Stimulated activated CD8-positive, alpha-beta memory T cell treated with anti-CD3 and anti-CD28 coated beads, Interleukin-4, amount 100 ng/mL, for 1 hour (primary cell): ENCODE measurements at places on chromosomes 12 and 14.

- DNase-seq = no peak
These were observed 120.7 kb downstream of the ADGRD1 start for GRCh38 chr12:131074221-131075083.

DNA sequence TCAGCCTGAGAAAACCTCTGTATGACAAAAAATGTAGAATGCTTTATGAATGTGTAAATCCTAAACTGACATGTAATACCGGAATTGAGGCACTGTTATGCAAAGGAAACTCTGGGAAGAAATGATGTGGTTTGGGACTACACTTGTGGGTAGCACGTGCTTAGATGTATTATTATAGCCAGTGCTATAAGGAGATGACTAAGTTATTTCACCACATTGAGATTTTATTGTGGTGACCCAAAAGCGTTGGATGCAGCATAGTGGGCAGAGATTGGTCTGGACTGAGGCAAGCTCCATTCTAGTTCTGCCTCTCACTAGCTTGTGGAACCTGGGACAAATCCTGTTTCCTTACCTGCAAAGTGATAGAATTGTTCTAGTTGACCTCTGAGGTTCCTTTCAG is 172.2 kb downstream of the SNAPC1 start:
- DNase-seq = no peak

- no peak for DNase-seq
These were observed 6.9 kb upstream of the NUDT14 start for GRCh38 chr14:105187935-105188524.

GRCh38 chr12:14403711-14404196 is 38.3 kb downstream of the ATF7IP start:
- DNase-seq = no peak

DNA sequence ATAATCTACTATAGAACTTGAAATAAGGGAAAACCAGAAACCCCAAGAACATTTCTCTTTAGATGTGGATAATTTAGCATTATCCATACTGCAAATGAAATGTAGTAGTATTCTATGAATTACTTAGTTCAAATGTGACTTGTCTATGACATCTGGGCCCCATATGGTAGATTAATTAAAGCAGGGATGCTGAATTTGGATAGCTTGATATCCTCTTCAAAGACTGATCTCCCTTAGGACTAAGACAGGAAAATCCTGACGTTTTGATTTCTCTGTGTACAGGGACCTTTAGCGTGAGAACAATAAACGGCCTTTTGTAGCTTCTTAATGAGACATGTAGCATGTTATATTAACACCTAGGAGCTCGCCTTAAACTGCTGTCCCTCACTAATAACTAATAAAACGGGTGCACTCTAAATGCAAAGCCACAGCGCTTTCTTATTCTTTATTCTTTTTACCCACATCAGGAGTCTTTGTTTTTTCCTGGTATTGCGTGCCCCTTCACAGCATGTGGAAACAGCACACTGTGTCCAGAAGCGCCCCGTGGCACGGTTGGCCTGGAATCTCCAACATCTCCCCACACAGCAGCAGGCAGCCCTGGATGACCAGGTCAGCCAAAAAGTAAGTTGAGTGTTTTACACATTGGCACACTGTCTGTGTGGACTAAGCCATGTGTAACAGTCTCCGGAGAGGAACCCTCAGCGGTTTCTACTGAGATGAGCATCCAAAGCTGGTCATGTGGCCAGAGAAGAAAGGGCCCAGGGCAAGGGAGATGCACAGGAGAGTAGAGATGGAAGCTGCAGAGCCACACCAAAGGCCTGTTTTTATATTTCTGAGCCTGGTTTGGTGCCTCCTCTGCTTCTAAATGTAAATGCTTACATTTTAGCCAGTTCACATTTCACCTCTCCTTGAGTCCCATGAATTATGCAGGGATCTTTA is 93.1 kb downstream of the SRGAP1 start:
- DNase-seq = no peak

- DNase-seq = no peak
These were observed 373.0 kb downstream of the ALG10 start for GRCh38 chr12:34395056-34396005.

DNA sequence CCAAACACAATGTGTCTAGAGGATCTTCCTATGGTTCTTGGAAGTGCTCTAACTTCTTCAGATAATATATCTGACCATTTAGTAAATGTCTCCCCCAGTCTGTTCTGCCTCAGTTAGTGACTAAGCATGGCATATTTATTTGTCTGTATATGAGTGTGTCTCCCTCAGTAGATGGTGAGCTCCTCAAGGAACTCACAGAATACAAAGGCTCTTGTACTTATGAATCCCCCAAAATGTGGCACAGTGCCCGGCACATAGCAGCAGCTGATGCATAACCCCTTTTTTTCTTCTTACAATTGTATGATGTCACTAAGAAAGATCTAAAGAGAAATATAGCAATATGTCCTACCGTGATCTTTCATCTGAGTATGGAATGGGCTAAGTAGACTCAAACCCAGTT is 264.7 kb upstream of the PRICKLE1 start:
- DNase-seq = no peak

- DNase-seq = no peak
These were observed 58.6 kb downstream of the BTBD7 start for GRCh38 chr14:93274055-93274806.

DNA sequence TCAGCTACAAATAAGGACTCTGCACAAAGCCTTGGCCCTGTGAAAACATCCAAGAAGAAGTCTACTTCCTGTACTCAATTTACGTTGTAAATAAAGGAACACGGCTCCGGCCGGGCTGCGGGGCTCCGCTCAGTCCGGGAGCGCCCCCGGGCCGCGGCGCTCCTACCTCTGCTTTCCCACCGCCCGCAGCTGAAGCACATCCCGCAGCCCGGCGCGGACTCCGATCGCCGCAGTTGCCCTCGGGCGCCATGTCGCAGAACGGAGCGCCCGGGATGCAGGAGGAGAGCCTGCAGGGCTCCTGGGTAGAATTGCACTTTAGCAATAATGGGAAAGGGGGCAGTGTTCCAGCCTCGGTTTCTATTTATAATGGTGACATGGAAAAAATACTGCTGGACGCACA is 502.3 kb upstream of the FOXG1 start:
- no peak for DNase-seq

DNA sequence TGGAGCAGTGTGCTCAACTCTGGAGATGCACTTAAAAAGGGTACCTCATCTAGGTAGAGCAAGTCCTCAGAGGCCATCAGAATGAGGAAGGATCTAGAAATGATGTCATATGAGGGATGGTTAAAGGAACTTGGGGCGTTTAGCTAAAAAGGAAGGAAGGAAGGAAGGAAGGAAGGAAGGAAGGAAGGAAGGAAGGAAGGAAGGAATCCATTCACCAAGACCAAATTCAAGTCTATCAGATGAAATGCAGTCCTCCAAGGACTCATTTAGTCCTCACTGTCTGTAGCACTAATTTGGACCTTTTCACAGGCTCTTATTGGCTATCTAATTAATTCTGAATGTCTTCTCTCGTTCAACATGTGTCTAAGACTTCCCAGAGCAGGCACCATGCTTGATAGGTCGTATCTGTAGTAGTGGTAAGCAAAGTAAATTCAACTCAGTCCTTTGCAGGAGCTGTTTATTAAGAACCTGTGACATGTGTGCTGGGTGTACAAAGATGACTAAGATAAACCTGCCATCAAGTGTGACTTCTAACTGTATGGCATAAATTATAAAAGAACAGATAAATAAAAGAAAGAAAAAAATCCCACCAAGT is 63.5 kb downstream of the LLPH start:
- DNase-seq = no peak

DNA sequence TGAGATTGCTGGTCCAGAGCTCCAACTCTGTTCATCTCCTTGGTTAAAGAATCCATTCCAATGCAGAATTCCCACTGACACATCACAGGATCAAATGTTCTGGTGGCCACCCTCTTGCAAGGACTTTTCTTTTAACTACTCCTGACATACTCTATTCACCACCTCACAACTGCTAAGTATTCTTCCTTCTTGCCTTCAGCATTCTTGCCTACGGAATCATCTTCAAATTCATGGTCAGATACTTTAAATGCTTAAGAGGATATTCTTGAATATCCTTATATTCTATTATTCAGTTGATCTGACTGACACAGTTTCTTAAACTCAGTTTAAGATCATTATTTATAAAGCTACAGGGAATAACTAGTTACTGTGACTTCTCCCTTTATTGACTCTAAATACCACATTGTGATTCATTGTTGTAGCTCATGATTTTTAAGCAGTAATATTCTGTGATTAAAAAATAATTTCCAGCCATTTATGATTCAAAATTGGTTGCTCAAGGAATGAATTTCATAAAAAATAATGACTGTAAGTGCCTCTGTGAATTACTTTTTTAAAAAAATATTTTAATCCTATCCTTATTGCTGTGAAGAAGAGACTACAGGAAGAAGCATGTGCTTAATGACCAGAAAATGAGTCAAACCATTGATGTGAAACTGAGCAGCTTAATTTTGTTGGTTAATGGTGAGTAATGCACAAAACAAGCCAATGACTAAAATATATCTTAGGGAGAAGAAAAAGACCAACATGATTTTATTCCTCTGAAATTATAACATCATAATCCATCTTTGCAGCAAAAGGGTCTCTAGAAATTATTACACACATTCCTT is 207.1 kb downstream of the PIK3C2G start:
- no peak for DNase-seq

DNA sequence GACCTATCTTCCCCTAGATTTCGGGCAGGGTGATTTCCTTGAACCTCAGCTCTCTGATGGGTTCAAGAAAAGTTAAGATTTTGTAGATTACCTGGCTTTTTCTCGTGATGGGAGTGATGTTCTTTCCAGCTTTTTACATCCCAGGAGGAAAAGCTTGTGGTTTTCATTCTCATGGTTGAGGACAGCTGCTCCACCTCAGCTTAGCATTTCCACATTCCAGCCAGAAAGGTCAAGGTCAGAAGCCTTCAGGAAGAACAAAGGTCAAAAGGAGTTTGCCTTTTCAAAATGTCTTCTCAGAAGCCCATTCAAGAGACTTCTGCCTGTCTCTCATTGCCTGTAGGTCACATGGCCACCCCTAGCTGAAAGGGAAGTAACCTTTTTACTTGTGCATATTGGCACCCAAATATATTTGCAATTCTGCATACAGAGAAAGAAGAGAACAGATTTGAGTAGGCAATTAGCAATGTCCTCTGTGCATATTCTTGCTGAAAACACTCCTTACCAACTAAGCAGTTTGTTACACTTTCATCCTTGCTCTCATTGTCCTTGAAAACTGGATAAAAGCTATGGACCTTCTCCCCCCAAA is 6.6 kb upstream of the ADGRD1 start:
- no peak for DNase-seq

- no peak for DNase-seq
These were observed 127.2 kb upstream of the DAAM1 start for GRCh38 chr14:59061292-59061691.

- no peak for DNase-seq
These were observed 808 bp downstream of the ACIN1 start for GRCh38 chr14:23093991-23094665.

- DNase-seq = peak; percentile 29
These were observed 110.7 kb downstream of the NCOR2 start for GRCh38 chr12:124456652-124457152.

- no peak for DNase-seq
These were observed 35.9 kb upstream of the DYNC1H1 start for GRCh38 chr14:101928415-101928841.

GRCh38 chr14:59964251-59965007 is 44.5 kb downstream of the LRRC9 start:
- DNase-seq = no peak

DNA sequence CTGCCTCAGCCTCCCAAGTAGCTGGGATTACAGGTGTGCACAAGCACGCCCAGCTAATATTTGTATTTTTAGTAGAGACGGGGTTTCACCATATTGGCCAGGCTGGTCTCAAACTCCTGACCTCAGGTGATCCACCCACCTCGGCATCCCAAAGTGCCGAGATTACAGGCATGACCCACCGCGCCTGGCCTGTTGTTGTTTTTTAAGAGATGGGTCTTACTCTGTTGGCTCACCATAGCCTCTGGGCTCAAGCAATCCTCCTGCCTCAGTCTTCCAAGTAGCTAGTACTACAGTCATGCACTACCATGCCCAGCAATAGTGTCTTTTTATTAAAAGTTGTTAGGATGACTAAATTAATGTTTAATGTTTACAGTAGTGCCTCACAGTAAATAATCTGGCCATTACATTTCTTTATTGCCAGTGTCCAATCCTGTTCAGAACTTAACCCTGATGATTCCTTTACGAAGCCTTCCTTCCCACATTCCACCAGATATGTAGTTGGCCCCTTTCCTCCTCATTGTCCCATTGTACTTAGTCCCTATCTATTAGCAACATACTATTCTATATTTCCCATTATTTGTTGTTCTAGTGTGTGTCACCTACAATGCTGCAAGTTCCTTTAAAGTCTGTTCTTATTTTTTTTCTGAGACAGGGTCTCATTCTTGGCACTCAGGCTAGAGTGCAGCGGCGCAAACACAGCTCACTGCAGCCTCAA is 8.8 kb upstream of the SMARCC2 start:
- DNase-seq = no peak

GRCh38 chr12:72734581-72734980 is 462.4 kb downstream of the TRHDE start:
- DNase-seq = no peak

DNA sequence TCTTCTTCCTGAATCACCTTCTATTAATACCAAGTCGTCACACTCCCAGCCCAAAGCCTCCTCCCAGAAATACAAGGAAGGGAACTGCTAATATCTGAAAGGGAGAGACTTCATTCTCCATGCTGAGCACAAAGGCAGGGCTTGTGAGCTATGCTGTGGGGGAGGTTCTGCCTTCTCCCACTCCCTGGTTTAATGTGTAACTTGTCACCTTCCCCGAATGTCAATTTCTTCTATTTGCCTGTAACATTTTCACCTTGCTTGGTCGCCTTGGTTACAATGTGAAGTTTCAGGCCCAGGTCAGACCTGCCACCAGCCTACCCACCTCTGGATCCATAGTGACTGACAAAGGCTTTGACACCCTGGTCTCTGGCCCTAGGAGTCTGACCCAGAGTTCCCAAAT is 82.0 kb upstream of the ESRRB start:
- no peak for DNase-seq

- DNase-seq = no peak
These were observed at the start of gene ANKRD33 for GRCh38 chr12:51887476-51888315. Gene ANKRD33, plus strand, starts transcription at chr12:51888103. Its CDS starts 84 bp downstream, at chr12:51888187.

GRCh38 chr12:2391740-2392331 is 339.0 kb downstream of the CACNA1C start:
- no peak for DNase-seq

GRCh38 chr12:124561231-124561630 is 6.2 kb downstream of the NCOR2 start:
- DNase-seq = no peak
